ENCODE measurements at places on chromosomes 6 and 20.
A peak's percentile ranks its signal among the peaks of the same experiment; 100 is the strongest.

GRCh38 chr6:144778773-144779492 lies 493.8 kb downstream of the UTRN start:
- no peak for DNase-seq

- DNase-seq, result no peak
Observed at GRCh38 chr6:147170269-147170668, 33.9 kb upstream of the STXBP5 start.

- DNase-seq, result no peak
Observed at GRCh38 chr6:112951829-112952228, 604.7 kb downstream of the RFPL4B start.

- no peak for DNase-seq
Observed at GRCh38 chr20:36606158-36607066, 833 bp downstream of the RAB5IF start.

DNA sequence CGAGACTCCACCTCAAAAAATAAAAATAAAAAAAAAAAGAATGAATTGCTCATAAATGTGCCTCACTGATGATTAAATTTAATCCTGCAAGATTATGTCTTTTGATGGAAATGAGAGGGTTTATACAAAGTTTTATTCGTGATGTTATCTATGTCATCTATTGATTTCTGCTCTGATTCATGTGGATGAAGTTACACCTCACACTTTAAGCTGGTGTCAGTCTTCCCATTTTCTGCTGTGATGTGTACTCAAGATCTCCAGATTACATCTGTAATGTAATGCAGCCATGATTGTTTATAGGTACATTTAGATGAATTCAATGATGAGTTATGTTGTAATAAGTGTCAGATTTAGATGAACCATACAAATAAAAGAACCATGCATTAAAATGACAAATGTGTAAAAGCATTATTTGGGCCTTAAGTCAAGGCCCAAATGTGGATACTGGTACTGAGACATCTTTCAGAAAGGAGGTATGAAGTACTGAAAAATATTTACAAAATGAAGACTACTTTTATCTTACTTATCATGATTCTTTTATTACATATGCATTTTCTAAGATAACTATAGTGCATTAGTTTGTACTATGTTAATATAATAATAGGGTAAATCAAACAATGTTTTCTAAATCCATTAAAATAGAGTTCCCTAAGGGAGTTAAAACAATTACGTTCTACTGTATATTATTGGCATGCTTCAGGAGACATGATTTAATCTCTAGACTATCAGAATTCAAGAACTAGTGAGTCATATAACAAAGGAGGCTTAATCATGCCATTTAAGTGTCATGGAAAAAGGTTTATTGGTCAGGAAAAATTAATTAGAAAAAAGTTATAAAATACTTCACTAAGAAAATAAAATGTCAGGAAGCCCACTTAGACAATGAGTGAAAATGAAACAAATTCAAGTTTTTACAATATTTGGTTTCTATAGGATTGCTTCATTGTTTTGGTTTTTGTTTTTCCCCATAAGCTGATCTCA lies 34.5 kb downstream of the HCRTR2 start:
- no peak for DNase-seq

DNA sequence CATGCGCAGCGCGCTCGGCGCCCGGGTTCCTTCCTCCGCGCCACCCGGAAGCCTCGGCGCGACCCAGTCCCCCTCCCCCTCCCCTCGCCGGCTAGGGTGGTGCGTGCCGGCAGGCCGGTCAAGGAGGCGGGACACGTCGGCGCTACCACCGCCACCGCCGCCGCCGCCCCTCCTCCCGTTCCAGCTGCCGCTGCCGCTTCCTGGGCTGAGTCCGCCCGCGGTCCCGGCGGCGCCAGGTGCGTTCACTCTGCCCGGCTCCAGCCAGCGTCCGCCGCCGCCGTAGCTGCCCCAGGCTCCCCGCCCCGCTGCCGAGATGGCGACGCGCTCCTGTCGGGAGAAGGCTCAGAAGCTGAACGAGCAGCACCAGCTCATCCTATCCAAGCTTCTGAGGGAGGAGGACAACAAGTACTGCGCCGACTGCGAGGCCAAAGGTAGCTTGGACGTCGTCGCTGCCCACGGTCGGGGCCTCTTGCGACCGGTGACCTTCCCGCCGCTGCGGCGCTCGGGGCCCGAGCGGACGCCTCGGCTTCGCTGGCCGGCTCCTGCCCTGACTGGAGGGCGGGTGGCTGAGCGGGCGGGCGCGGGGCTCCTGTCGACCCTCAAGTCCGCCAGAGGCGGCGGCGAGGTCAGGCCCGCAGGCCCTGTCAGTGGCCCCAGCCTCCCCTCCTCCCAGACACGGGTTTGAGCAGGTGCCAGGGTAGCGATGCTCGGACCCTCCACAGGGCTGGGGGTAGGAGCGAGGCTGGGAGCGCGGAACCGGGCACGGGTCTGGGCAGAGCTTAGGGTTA lies at the start of gene SMAP1:
Gene SMAP1, plus strand, starts transcription at position 173 of the 788 bp plus-strand sequence. Its CDS starts 141 bp downstream, at position 314.
- DNase-seq, result peak; percentile 92

- no peak for DNase-seq
Observed at GRCh38 chr6:82144007-82144851, 103.3 kb downstream of the IBTK start.

GRCh38 chr6:134510142-134510541 lies 192.2 kb upstream of the SGK1 start:
- no peak for DNase-seq
